ENCODE measurements at places on chromosomes 1 and 21.

GRCh38 chr1:193060938-193061337, 1.5 kb downstream of the RO60 start:
- no peak for DNase-seq

DNA sequence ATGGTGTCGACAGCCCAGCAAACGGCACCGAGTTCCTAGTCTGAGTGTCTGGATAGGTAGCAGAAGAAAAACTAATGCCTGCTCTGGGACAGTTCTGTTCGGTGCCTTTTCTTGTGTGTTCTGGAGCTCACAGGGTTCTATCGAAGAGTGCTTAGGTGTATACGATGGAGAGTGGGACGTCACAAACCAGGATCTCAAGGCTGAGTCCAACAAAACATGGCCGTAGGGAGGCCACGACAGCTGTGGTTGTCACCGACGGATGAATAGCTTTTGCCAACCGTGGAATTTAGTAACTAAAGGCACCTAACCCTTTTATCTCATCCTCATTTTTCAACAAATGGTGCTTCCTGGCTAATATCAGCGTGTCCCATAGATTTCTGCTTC, 635 bp upstream of the SYNJ1 start:
- no peak for DNase-seq

GRCh38 chr1:156119503-156120209, 5.1 kb downstream of the LMNA start:
- DNase-seq = no peak

- DNase-seq = no peak
These were observed 19.7 kb upstream of the ID3 start for GRCh38 chr1:23578997-23579363.

DNA sequence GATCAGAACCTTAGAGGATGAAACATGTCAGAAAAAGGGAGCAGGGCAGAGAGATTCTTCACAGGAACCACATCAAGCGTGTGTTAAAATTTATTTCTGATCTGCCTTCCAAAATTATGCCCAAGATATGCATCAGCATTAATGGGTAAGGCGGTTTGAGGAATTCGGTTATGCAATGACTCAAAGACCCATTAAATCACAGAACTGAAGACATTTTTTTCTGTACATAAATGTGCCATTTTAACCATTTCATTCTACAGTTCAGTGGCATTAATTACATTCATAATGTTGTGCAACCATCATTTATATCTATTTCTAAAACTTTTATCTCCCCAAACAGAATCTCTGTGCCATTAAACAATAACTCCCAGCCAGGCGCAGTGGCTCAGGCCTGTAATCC, 43.4 kb downstream of the CNST start:
- DNase-seq = no peak

- no peak for DNase-seq
These were observed 154.8 kb upstream of the VAMP3 start for GRCh38 chr1:7616076-7616832.

GRCh38 chr1:46653405-46653958, 14.7 kb downstream of the ATPAF1 start:
- no peak for DNase-seq

- no peak for DNase-seq
These were observed 39.0 kb downstream of the PRMT2 start for GRCh38 chr21:46674430-46675007.

- no peak for DNase-seq
These were observed 11.8 kb downstream of the PSEN2 start for GRCh38 chr1:226882187-226882586.

GRCh38 chr21:34113842-34114241, 40.5 kb downstream of the MRPS6 start:
- DNase-seq = no peak

- DNase-seq = no peak
These were observed 2.2 kb downstream of the DEDD start for GRCh38 chr1:161130266-161130665.

- no peak for DNase-seq
These were observed 70.2 kb upstream of the KCND3 start for GRCh38 chr1:112059679-112060078.

GRCh38 chr1:179046808-179047635, 21.3 kb downstream of the FAM20B start:
- no peak for DNase-seq
